Stimulated activated CD8-positive, alpha-beta memory T cell treated with anti-CD3 and anti-CD28 coated beads, Interleukin-4, amount 100 ng/mL, for 1 hour (primary cell): ENCODE measurements at places on chromosomes 5 and 9.

DNA sequence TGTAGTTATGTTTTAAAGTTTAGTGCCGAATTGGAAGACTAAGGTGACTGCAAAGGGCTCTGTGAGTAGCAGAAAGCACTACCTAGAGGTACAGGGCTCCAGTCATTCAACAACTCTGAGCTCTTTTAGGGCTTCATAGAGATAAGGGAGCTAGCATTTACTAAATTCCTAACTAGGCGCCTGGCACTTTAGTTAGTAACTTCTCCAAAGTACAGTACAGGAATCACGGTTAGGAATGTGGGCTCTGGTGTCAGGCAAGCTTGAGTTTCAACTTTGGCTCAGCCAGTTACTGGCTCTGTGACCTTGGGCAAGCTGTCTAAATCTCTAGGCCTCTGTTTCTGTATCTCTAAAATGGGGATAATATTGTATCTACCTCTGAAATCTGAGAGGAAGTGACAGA is 115.3 kb downstream of the SLIT3 start:
- no peak for DNase-seq

DNA sequence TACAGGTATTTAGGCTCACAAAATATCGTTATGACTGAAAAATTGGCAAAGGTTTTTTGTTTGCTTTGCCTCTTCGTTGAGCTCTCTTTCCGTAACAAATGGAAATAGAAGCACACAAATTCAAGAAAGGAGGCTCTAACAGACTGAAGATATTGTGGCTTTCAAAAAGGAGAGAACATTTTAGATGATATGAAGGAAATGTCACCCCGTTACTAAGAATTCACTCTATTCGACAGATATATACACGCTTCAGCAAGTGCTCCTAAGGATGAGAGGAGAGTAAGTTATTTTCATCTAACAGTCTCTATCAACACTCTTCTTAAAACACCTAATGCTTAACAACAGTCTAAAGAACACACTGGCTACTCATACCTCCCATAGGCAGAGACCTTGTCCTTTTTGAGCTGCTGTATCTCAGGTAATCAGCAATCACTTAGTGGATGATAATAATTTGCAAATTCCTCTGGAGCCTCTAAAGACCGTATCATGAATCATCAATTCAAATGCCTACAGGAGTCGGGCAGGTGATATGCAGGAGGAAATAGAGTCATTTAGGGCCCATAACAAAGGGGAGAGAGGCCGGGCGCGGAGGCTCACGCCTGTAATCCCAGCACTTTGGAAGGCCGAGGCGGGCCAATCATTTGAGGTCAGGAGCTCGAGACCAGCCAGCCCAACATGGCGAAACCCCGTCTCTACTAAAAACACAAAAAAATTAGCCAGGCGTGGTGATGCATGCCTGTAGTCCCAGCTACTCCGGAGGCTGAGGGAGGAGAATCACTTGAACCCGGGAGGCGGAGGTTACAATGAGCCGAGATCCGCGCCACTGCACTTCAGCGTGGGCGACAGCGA is 1.4 kb upstream of the HSDL2 start:
- no peak for DNase-seq

DNA sequence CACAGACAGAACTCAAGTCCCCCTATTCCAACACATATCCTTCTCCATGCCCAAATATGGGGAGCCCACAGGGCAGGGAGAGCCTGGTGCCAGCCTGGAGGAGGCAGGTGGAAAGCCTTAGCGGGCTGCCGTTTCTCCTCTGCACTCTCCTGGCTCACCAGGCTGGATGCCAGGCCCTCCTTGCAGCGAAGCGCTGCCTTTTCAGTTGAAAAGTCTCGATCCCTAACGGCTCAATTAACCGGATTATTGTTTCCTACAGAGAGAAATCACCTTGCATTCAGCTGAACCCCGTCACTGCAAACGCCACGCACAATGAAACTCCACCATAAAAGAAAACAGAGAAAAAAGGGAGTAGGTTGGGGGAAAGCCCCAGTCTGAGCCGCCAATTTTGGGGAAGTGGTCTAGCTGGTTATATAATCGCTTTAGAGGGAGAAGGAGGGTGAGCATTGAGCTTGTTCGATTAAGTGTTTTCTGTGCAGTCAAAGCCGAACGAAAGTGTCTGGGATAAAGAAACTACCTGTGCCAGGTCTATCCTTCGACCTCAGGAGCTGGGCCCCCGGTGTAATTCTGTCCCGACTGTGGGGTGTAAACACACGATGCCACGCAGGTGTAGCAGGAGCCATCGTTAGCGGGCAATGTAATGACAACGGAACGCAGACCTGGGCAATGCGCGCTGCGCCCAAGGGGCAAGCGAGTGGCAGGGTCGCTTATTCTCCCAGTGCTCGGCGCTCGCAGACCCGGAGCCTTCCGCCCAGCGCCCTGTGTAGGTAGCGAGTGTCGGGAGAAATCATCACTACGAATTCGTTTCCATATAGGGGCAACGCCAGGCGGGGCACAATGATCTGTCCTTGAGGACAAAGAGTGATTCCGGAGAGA is 3.8 kb downstream of the BARHL1 start:
- no peak for DNase-seq

- no peak for DNase-seq
These were observed 5.9 kb downstream of the TNFSF15 start for GRCh38 chr9:114799925-114800324.

DNA sequence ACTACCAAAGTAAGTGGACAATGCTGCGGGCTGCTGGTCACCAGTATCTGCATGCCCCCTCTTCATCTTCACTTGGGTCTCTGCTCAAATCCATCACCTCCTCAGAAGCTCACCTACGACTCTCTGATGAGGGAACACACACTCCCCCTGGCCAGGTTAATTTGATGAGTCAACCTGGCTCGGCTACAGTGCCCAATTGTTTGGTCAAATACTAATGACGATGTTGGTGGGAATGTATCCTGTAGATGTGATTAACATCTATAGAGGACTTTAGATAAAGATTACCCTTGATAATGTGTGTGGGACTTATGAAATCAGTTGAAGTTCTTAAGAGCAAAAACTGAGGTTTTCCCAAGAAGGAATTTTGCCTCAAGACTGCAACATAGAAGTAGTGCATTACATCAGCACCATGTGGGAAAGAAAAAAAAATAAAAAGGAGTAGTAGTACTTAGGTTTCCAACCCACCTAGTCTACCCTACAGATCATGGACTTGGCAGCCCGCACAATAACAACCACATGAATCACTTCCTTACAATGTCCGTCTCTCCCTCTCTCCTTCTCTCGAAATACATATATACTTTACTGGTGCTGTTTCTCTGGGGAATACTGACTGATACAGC is 467.3 kb downstream of the DNAH5 start:
- no peak for DNase-seq

DNA sequence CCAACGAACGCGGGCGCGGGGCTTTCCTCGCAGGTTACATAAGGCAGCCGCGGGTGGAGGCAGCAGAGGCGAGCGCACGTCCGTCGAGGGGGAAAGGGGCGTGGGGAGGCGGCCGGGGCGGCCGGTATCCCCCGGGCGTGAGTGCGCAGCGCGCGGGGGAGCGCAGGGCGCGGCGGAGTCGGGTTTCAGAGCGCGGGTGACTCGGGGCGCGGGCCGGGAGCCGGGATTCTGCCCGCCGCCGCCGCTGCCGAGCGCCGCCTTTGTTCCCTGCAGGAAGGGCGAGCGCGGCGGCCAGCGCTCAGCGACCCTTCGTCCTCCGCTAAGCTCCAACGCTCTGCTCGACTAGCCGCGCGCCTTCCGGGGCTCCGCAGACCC is at the start of gene COL15A1:
TSS of gene COL15A1 (plus strand) at position 226 of the 375 bp plus-strand sequence. CDS start 155 bp downstream, outside the sequence.
- DNase-seq = no peak

GRCh38 chr5:61330341-61330844 is 1.7 kb upstream of the ZSWIM6 start:
- DNase-seq = no peak

DNA sequence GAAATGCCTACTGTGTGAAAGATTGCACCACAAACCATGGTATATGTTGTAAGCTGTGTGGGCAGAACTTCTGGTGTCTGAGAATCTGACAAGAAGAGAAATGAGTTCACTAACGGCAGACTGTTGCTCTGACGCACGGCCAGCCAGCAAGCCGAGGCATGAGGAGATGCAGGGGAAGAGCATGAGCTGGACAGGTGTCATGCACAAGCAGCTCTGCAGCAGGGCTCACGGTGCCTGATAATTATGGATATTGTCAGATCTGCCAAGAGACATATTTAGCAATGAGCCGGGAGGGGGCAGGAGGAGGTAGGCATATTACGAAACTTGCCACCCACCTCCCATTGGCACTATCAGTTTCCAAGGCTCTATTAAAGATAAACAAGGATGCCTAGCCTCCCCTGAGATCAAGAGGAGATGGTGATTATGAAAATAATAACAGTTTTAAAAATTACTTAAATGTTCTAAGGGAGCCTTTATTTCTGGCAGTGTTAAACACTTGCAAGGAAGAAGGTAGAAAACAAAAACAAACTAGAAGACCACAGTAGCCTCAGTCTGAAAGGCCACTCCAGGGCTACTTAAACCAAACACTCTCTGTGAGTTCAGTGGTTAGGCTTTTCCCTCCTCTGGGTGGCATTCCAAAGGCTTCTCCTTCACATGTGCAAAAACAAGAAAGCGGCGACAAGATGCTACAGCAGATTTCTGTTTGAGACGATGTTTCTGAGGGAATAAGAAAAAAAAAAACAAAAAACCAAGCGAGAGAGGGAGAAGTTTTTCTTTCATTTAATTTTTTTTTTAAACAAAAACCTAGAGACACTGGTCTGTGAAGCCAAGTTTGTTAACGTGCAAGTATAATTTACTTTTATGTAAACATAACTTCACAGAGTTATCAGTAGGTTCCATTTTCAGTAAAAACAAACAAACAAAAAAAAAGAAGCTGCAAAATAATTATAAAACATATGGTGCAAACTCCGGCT is 339.5 kb downstream of the BNC2 start:
- DNase-seq = no peak

GRCh38 chr9:36881743-36882441 is 152.2 kb downstream of the PAX5 start:
- DNase-seq = no peak

- no peak for DNase-seq
These were observed 52.0 kb upstream of the DAPK1 start for GRCh38 chr9:87445646-87446045.

DNA sequence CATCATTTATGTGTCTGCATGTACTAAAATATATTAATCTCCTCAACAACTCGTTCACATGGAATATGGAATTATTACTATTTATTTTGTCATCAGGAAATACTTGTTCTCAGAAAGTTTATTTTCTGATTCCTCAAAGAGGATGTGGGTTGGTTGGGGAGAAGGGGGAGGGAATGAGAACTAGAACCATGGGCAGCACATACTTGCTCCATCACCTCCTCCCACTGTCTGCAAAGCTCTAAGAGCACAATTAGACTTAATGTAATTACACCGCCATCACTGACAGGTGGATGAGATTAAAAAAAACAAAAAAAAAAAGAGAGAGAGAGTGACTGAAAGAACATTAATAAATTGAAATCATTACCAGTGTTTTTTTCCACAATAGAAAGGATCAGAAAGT is 98.2 kb downstream of the OXCT1 start:
- DNase-seq = no peak

DNA sequence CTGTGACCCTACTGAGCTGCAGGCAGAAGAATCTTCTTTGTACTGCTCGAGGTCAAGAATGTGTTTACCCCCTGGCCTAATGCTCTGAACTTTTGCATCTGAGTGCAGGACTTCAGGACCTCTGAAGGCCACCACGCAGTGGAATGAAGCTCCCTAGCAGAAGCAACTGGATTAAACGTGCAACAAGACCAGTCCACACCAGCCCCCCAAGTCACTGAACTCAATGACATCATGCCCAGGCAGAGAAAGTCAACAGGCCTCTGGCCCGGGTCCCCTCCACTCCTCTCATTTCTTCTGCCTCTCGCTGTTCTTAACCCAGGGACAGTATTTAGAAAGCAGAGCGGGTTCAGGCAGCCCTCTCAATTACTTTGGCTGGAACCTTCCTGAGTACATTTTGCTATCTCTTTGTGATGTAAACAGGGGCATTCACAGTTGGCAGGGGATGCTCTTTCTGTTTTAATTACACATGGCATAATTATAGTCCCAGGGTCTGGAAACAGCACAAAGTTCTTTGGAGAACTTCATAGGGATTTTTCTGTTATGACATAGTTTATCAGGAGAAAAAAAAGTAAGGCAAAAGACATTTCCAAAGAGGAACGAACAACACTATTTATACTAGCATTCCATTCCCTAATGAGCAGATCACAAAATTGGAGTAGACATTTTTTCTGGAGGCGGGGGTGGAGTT is 108.2 kb upstream of the SPATA31D4 start:
- DNase-seq = no peak

GRCh38 chr5:96822686-96823459 is 15.1 kb upstream of the ERAP1 start:
- no peak for DNase-seq

- no peak for DNase-seq
These were observed 612.1 kb downstream of the EBF1 start for GRCh38 chr5:158487664-158488063.

DNA sequence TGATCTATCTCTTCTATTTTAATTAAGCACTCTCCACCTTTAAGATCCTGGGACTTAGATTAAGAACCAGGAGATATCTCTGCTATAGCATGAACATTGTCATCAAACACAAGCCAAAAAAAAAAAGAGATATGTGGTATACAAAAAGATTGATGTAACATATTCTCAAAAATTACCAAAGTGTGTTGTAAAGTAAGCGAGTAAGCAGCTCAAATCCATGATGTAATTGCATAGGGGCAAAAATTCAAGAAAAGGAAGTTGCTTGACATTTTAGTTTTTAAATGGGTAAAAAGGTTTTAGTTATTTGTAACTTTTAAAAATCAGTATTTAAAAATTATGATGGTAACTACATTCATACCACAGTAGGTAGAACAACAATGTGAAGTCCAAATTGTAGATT is 40.7 kb downstream of the CNTRL start:
- DNase-seq = no peak

- no peak for DNase-seq
These were observed 1.1 kb downstream of the FUT7 start for GRCh38 chr9:137030538-137031527.

GRCh38 chr9:98038958-98039357 is 17.6 kb upstream of the NANS start:
- no peak for DNase-seq

GRCh38 chr5:35061211-35061770 is 13.5 kb upstream of the AGXT2 start:
- DNase-seq = no peak

GRCh38 chr9:78958892-78959291 is 612.9 kb upstream of the TLE4 start:
- DNase-seq = no peak

- DNase-seq = no peak
These were observed 321.3 kb upstream of the GRAMD2B start for GRCh38 chr5:126101901-126102300.

- peak; percentile 25 for DNase-seq
These were observed at the start of gene STOM for GRCh38 chr9:121369595-121370265. STOM (minus strand) TSS chr9:121370250; CDS start chr9:121370187, 63 bp downstream.

- no peak for DNase-seq
These were observed 344.9 kb downstream of the ARL15 start for GRCh38 chr5:53965459-53965858.

DNA sequence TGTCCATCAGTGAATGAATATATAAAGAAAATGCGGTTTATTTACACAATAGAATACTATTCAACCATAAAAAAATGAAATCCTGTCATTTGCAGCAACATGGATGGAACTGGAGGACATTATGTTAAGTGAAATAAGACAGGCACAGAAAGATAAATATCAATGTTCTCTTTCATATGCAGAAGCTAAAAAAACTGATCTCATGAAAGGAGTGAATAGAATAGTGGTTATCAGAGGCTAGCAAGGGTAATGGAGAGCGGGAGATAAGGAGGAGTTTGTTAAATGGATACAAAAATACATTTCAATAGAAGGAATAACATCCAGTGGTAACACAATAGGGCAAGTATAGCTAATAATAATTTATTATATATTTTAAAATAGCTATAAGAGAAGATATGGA is 65.0 kb downstream of the AGTPBP1 start:
- DNase-seq = no peak

GRCh38 chr5:62521319-62521718 is 57.3 kb upstream of the LRRC70 start:
- no peak for DNase-seq
